ENCODE measurements at places on chromosomes 5 and 9.

- DNase-seq: no peak
These were observed 28.9 kb downstream of the BHMT start for GRCh38 chr5:79140553-79140952.

GRCh38 chr5:7927466-7928375 is 58.8 kb downstream of the MTRR start:
- DNase-seq: peak; percentile 76

GRCh38 chr5:99058466-99058865 is 129.7 kb upstream of the CHD1 start:
- DNase-seq: no peak

- DNase-seq: no peak
These were observed 46.4 kb upstream of the PLIN2 start for GRCh38 chr9:19173598-19174125.

DNA sequence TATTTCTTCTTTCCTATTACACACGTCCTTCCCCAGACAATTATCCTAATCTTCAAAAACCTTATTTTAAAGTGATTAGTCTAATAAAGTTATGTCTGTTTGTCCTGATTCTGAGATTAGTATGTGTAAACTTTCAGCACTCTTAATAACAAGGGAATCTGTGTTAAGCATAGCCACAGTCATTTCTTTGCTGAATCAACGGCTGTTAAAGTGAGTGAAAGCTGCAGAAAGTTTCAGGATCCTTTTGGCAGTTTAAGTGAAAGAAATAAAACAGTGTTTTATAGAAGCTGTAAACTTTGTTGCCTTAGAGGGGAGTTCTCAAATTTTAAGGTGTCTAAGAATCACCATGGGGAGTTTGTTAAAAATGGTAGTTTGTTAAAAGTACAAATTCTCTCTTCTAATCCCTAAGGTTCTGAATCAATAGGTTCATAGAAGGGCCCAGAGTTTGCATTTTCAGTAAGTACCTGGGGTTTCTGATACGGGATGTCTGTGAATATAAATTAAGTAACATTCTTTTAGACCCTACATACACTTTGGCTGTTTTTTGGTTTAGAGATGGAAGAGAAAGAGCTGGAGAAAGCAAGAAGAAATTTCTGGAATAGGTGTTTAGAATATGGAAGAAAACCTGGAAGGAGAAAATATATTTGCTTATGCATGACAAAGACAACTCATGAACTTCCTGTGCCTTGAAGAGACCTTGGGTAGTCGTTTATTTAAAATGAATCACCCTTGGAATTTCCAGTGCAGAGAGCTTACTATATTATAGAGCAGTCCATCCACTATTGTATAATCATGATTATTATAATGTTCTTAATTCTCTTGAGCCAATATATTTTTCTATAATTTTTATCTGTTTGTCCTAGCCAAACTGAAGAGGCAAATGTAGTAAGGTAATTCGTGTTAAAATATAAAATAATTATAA is 45.7 kb downstream of the SCAMP1 start:
- DNase-seq: no peak

DNA sequence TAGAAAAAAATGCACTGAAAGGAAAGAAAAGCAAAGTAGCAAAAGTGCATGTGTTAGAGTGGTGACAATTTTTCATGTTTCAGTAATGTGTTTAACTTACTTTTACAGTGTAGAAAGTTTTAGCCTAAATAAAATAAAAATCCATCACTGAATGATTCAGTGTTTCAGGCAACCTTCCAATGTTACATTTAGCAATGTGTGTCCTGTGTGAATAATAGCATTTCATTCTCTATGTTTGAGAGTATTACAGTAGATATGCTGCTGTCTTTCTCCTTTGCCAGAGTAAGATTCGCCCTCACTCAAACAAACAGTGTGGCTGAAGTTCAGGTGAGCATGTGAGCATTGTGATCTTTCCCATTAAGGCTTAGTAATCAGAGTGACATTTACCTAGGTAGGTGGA is 171.1 kb downstream of the TARS1 start:
- DNase-seq: no peak

DNA sequence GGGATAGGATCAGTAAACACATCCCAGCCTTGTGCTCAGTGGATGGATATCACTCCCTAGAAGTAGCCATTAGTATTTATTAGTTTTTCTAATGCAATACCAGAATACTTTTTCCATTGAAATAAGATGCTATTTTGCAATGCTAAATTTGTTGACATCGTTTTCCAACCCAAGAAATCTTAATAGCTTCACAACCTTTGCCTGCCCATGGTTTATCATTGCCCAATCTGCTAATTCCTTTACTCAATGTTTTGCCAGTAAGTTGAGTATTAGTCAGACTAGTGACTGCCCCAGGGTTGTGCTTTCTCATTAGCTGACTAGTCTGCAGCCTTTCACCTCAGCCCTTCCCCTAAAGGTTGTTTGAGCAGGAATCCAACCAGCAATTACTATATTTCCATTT is 62.9 kb downstream of the NREP start:
- DNase-seq: no peak

DNA sequence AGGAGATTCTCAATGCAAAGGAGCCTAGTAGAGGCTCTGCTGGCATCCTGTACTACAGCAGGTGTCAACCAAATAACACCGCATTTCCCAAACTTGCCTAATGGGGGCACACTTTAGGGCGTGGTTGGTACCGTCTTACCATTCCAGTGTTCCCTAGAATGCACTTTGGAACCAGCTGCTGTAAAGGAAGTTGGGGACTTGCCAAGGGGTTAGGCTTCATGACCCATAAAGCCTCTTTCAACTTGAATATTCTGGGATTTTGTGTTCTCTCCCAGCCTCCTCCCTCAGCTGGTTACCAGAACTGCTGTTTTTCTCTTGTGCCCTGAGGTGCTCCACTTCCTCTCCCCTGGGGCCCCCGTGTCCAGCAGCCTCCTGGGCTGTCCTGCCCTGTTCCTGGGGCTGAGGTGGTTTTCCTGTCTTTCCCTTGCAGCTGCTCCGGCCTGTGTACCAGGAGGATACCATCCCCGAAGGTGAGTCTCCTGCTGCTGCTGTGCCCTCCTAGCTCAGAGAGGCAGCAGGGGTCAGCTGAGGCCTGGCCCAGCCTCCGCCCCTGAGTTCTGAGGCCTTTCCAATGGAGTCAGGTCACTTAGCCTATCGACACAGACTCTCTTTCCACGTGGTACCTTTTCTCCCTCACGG is 44.7 kb downstream of the RGS3 start:
- peak; percentile 31 for DNase-seq

DNA sequence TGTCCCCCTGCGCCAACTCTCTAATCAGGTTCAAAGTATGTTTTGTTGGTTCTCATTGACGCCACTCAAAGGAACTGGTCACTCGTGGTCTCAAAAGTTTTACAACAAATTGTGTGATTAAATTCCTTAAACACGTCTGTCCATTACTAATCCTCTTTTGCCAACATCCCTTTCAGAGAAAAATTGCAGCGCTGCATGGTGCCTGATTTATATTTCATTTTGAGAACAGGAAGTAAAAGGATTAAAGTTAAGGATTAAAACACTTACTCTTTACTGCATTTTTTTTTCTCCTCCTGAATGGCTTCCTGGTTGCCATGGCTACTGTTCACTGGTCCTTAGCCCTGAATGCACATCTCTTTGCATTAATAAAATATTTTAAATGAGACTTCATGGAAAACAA is 383.5 kb downstream of the GLIS3 start:
- DNase-seq: no peak

- DNase-seq: no peak
These were observed 1.4 kb downstream of the MXD3 start for GRCh38 chr5:177310332-177310731.

GRCh38 chr9:2153630-2154217 is 138.6 kb downstream of the SMARCA2 start:
- DNase-seq: no peak

- no peak for DNase-seq
These were observed 6.4 kb upstream of the RNU6ATAC start for GRCh38 chr9:134170532-134171315.

DNA sequence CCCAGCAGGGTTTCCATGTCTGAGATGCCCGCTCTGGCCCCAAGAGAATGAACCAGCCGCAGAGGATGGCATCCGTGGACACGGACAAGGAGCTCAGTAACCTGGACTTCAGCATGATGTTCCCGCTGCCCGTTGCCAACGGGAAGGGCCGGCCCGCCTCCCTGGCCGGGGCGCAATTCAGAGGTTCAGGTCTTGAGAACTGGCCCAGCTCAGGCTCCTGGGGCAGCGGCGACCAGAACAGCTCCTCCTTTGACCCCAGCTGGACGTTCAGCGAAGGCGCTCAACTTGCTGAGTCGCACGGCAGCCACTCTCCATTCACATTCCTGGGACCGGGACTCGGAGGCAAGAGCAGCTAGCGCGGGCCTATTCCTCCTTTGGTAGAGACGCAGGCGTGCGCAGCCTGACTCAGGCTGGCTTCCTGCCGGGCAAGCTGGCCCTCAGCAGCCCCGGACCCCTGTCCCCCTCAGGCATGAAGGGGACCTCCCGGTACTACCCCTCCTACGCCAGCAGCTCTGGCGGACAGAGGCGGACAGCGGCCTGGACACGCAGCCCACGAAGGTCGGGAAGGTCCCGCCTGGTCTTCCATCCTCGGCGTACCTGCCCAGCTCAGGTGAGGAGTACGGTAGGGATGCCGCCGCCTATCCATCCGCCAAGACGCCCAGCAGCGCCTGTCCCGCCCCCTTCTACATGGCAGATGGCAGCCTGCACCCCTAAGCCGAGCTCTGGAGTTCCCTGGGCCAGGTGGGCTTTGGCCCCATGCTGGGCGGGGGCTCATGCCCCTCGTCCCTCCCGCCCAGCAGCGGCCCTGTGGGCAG is 74.4 kb downstream of the INSL6 start:
- DNase-seq: no peak

DNA sequence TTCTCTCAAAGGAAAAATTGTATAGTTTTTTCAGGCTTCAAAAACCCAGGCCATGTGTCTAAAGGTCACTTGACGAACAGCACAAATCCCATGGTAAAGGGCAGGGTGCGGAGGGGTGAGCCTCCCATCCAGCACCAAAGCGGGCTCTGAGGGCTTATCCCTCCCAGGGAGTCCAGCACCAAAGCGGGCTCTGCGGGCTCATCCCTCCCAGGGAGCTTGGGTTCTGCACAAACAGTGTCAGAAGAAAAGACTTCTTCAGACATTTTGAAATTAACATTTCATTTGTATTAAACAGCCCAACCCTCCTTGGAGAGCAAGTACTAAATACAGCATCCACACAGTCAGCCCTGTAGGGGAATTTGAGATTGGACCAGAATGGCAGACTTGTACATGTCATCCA is 43.0 kb upstream of the CLPTM1L start:
- no peak for DNase-seq

- peak; percentile 48 for DNase-seq
These were observed 39.5 kb downstream of the CD180 start for GRCh38 chr5:67156976-67157583.

DNA sequence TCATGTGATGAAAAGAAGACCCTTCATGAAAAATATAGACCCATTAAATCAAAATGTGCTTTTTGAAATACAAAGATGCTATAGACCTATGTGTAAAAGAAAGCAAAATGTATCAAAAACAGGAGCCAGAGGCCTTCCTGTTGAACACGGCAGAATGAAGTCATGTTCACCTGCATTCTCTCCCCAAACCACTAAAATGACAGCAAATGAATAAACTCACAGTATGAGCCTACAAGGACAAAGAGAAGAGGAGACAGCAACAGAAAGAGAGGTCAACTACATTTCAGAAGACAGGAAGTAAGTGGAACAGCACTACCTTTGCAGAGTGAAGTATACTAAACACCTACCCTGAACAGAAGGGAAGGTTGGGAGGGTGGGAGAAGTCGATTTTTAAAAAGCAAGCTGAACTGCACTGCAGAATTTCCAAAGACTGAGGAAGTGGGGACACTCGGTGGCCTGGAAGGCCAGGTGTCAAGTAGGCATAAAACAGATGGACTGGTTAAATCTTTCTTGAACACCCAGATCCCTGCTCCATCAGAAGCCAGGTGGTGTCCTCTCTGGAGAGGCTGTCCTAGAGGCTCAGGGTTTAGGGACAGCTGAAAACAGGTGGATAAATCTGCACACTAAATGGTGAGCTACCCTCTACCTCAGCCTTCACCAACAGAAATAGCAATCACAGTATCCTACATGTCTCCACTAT is 48.9 kb downstream of the MED27 start:
- DNase-seq: no peak

DNA sequence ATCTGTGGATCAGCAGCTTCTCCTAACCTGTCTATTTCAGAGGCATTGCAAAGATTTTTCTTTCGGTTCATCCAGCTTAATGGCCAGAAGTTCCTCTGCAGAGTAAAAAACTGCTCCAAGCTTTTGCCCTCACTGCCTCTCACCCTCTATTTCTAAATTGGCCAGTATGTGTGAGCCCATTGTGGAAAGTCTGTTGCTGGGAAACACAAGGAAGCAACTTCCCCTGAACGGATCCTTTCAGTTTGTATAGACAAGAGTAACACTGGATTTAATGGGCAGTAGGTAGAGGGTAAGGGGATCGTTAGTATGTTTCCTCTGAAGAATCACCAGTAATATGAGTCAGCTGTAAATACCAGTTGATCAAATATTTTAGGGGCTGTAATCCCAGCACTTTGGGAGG is 7.2 kb downstream of the THBS4 start:
- DNase-seq: no peak

DNA sequence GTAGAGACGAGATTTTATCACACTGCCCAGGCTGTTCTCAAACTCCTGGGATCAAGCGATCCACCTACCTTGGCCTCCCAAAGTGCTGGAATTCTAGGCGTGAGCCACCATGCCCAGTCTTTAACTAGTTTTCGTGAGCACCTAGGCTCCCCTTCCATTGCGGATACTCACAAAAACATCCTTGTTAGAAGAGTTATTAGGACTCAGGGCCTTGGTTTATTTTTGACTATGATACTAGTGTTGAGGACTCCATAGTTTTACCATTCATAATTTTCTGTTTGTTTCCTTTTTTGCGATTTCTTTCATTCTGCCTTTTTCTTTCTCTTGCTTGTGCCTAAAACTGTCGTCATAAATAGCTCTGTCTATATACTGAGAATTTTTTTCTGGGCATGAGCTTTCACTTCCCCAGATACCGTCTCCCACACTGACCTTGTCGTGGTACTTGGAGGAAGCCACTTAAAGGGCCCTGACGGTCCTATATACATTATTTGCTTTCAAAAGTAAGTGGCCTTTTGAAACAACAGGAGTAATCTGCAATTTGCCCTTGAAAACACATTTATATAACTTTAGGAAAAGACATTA is 5.2 kb downstream of the F2R start:
- DNase-seq: no peak

- DNase-seq: no peak
These were observed 300.8 kb upstream of the PANK3 start for GRCh38 chr5:168879929-168880328.

GRCh38 chr5:68287976-68288706 is 72.6 kb downstream of the PIK3R1 start:
- DNase-seq: peak; percentile 20

All from K562 (cell line).